ENCODE measurements at places on chromosomes 7 and 10. TPM values are rescaled to one million over a fixed set of nuclear protein-coding genes. Genes with fewer than 3 reads are reported as not detected.

- DNase-seq: no peak
Observed at GRCh38 chr10:77506517-77507200, 130.9 kb downstream of the KCNMA1 start.

DNA sequence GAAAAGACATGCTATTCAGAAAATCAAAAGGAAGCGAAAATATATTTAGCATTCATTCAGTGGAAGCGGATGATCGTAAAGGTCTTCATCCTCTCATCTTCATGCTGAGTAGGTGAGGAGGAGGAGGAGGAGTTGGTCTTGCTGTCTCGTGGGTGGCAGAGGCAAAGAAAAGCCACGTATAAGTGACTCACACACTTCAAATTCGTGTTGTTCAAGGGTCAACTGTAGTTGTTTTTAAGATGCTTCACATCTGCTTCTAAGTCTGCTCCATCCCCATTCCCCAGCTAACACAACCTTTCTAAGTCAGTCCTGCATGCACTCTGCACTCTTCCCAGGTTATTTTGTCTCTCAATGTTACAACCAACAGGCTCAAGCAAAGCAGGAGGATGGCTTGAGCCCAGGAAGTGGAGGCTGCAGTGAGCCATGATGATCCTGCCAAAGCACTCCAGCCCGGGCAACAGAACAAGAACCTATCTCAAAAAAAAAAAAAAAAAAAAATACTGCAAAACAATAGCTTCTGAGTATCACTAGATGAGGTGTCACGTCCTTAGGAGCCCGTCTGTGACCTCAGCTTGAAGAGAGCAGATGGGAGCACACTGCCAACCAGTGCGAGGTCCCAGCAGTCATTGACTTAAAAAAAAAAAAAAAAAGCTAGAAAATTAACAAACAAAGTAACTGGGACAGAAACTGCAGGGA lies 70.5 kb downstream of the SFMBT2 start:
- no peak for DNase-seq

GRCh38 chr7:849145-849544 lies 16.9 kb downstream of the SUN1 start:
- no peak for DNase-seq

DNA sequence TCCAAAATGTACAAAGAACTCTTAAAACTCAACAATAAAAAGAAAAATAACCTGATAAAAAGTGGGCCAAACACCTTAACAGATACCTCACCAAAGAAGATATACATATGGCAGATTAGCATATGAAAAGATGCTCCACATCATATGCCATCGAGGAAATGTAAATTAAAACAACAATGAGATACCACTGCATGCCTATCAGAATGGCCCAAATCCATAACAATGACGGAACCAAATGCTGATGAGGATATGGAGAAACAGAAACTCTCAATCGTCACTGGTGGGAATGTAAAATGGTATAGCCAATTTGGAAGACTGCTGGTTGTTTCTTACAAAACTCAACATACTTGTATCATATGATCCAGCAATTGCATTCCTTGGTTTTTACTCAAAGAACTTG lies 319.9 kb downstream of the PHTF2 start:
- no peak for DNase-seq

GRCh38 chr10:100972904-100973535 lies 3.7 kb downstream of the SEMA4G start:
- DNase-seq: no peak

GRCh38 chr7:63046612-63047011 lies 952.0 kb upstream of the ZNF722 start:
- DNase-seq: no peak

DNA sequence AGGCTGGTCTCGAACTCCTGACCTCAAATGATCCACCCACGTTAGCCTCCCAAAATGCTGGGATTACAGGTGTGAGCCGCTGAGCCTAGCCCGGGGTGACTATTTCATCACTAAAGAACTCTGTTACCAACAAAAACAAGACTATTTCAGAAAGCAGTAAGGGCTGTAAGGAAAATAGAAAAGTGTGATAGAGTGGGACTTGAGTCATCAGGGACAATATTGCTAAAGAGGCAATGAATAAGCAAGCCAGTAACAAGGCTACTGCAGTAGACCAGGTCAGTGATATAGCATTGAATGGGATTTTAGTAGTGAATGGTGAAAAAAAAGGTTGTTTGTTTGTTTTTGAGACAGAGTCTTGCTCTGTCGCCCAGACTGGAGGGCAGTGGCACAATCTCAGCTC lies 51.7 kb downstream of the SVOPL start:
- no peak for DNase-seq

DNA sequence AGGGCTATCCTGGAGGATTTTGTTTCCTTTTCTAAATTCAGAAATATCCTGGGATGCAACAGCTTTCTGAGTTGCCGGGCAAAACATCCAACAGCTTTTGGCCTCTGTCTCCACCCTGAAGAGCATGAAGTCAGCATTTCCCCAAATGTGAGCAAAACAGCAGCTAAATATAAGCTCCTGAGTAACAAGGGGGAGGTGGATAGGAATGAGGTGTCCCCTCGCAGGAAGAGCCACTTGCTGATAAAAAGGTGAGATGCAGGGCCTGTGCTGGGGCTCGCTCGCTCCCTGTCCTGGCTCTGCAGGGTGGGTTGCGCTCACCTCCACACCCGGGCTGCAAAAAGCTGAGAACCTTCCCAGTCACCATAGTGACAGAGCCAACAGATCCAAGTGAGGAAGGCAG lies 264.3 kb downstream of the ZEB1 start:
- DNase-seq: no peak

GRCh38 chr10:114100848-114101741 lies 57.4 kb downstream of the ADRB1 start:
- DNase-seq: peak; percentile 46

The NPY4R2 gene
- not detected for polyA plus RNA-seq

The EBF3 gene
- 0.15 TPM for polyA plus RNA-seq

The CREB5 gene
- 18.4 TPM for polyA plus RNA-seq

The ARPC1A gene
- 194 TPM for polyA plus RNA-seq

The STOX1 gene
- 1.6 TPM for polyA plus RNA-seq

The BTRC gene
- polyA plus RNA-seq: 15.9 TPM

The PRLHR gene
- not detected for polyA plus RNA-seq
